Spinal cord (tissue), 10 donors: ENCODE measurements at places on chromosomes 11 and 22.

GRCh38 chr11:125215976-125216375 lies 51.4 kb downstream of the PKNOX2 start:
- H3K27me3 ChIP-seq = no peaks in the 10 kb centered on the region
- DNase-seq = no peak
- no peak overlapping the region for H3K4me3 ChIP-seq
- H3K27ac ChIP-seq = peak overlapping the region; percentile 26
- H3K36me3 ChIP-seq = peaks cover 3% of the 10 kb centered on the region
- peaks cover 51% of the 10 kb centered on the region for H3K4me1 ChIP-seq

- H3K36me3 ChIP-seq = no peaks in the 10 kb centered on the region
- no peak for DNase-seq
- no peak overlapping the region for H3K4me3 ChIP-seq
- no peaks in the 10 kb centered on the region for H3K4me1 ChIP-seq
These were observed 44.9 kb downstream of the IGLL5 start for GRCh38 chr22:22932512-22932941.

DNA sequence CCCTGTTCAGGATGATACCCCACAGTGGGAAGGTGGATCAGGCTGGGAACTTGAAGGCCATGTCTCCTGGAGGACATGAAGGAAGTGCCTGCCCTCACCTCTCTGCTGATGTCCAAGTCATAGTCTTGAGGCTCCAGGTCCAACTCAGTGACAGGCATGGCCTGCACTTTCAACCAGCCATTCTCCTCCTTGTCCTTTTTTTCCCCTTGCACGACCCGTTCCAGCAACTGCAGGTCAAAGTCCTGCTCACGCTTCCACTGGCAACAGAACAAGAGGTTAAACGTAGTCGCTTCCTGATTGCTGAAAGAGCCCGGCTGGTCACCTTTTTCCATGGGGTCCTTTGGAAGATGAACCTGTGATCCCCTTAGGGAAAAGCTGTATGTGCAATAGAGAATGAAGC lies 47.7 kb downstream of the C11orf58 start:
- H3K4me1 ChIP-seq = peaks cover 7% of the 10 kb centered on the region
- H3K4me3 ChIP-seq = no peak overlapping the region
- H3K27me3 ChIP-seq = no peaks in the 10 kb centered on the region
- H3K27ac ChIP-seq = no peak overlapping the region
- H3K36me3 ChIP-seq = peaks cover 43% of the 10 kb centered on the region

- no peaks in the 10 kb centered on the region for H3K36me3 ChIP-seq
- H3K4me1 ChIP-seq = no peaks in the 10 kb centered on the region
- no peak overlapping the region for H3K4me3 ChIP-seq
- no peak overlapping the region for H3K27ac ChIP-seq
- H3K27me3 ChIP-seq = no peaks in the 10 kb centered on the region
These were observed 540.9 kb downstream of the RAB38 start for GRCh38 chr11:87634331-87634730.
